A549 treated with Mapracorat at 1 μM for 4 hours (cell line): ENCODE measurements at places on chromosomes 3 and 15. TPM values are rescaled to one million over a fixed set of nuclear protein-coding genes. Genes with fewer than 3 reads are reported as not detected.

The ZNF385D gene
- 0.42 TPM in 1 of 5 replicates, not detected in the others for total RNA-seq

The SMCO1 gene
- not detected in 5 replicates for total RNA-seq

The LDHAL6B gene
- total RNA-seq = not detected in 5 replicates

The IMPG2 gene
- total RNA-seq = 0.01 to 0.02 TPM (median 0.02 TPM) in 3 of 5 replicates, not detected in the others

The OXTR gene
- total RNA-seq = 8.2 to 10.6 TPM (median 10.2 TPM) in 5 replicates

The LOXL1 gene
- 0.38 to 0.90 TPM (median 0.81 TPM) in 5 replicates for total RNA-seq

The HIGD2B gene
- total RNA-seq = not detected in 5 replicates

The DPPA2 gene
- not detected in 5 replicates for total RNA-seq

The FOXL2 gene
- 2.6 to 5.1 TPM (median 4.2 TPM) in 5 replicates for total RNA-seq
